GM10248 (cell line): ENCODE measurements at places on chromosomes 1 and 21.

DNA sequence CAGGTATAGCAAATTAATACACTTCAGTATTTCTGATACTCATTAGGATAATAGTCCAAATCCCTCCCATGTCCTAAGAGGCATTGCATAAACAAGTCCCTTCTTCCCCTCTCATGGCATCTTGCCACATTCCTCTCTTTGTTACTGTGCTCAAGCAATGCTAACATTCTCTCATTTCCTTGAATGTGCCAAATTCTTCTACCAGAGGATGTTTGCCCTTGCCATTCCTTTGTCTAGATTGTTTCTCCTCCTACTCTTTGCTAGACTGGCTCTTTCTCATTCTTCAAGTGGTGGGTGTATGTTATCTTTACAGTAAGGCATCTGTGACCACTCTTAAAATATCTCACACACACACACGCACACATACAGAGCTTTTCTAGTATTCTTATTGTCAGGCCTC, 621.0 kb upstream of the CXADR start:
- DNase-seq = no peak

DNA sequence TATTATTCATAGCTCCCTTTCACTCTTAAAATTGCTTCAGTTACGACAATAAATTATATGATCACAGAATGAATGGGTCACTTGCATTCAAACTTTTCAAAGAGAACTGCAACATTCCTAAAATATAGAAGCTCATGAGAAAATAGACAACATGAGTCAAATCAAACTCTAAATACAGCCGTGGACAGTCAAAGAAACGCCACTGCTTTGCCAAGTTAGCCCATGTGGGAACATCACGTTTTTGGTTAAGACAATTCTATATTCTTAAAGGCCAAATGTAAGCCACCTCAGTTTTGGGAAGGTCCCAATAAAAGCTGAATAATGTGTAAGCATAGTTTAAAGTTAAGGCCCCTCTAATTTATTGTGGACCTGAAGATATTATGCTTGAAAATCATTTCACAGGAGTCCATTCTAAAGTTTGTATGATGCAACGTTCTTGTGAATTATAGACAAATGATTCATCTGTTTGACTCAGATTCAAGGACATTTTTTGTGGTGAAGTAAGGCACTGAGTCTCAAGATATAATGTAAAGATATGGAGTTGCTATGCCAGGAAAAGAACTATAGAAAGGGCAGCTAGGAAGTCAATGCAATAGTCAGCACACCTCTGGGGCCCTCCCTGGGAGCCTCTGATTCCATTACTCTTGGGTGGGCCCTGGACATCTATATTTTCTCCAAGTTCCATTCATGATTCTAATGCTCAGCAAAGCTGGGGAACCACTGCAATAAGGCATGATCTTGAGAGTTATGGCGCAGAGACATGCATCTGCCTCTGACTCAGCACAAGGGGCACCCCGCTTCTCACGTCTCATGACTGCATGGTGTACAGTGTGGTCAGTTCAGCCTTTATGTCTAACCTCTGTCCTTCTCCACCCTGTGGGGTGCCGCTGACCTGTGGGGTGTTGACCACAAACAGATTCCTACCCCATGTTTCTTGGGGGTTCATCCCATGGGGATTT, 33.9 kb downstream of the ETS2 start:
- DNase-seq = no peak

GRCh38 chr21:46515109-46515508, 56.4 kb downstream of the DIP2A start:
- peak; percentile 42 for DNase-seq

DNA sequence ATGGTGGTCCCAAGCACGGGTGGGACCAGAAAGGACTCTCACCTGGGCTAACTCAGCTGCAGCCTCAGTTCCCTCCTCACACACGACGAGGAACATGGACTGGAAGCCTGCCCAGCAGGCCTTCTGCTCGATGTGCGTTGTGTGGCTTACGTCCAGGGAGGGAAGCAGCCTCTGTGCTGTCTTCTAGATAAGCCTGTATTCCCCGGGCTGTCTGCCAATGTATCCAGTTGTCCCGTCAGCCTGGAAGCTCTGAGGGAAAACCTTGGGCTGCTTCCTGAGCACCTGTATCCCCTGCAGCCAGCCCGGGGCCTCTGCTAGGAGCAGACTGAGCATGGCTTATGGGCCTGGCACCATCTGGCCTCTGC, 10.5 kb downstream of the PCSK9 start:
- no peak for DNase-seq

DNA sequence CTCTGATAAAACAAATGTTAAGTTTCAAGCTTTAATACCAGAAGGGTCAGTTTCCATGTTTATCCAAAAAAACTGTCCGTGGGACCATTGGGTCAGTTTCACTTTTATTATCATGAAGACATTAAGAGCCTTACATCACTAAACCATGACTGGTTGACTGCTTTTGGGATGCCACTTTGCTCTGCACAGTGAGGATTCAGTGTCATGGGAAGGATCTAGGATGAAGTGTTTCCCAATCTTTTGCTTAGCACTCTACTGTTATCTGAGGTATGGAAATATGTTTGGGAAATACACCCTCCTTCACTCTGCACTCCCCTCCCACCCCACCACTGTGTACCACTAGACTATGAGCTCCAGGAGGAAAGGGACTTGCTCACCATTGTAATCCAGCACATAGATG, 16.3 kb downstream of the RPS6KC1 start:
- DNase-seq = no peak

- no peak for DNase-seq
These were observed 14.5 kb upstream of the CDC42 start for GRCh38 chr1:22038036-22038435.

GRCh38 chr21:24976238-24976637, 631.0 kb downstream of the MRPL39 start:
- no peak for DNase-seq

DNA sequence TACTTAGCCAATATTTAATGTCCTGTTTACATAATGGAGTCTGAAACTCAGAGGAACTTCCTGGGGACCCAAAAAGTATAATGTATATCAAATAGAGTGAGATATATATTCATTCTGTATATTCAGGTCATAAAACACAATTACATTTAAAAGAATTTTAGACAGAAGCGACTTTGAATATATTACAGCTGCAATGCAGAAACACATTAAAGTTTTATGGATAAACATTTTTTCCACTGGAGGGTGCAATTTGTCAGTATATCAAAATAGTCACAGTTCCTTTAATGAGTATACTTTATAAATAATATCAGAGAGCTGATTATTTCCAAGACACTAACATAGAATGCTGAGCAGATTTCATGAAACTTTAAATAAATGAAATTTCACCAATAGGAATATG, 43.9 kb upstream of the CRB1 start:
- no peak for DNase-seq

DNA sequence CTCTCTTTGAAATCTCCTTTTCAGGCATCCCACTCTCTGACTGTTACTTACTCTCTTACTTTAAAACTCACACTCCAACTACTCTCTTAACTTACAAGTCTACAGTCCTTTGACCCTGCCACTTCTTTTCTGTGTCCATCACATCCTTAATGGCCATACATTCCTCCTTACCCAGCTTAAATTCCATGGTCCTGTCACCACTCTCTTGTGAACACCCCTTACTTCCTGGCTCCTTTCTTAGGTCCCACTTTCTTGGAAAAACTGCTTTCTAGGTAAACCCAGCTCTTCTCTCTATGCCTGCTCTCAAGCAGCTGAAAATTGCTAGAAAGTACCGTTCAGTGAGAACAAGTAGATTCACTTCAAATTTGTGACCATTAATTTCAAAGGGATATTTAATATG, 109.1 kb downstream of the OLFML2B start:
- no peak for DNase-seq

GRCh38 chr1:171115280-171115897, 24.7 kb downstream of the FMO3 start:
- no peak for DNase-seq

DNA sequence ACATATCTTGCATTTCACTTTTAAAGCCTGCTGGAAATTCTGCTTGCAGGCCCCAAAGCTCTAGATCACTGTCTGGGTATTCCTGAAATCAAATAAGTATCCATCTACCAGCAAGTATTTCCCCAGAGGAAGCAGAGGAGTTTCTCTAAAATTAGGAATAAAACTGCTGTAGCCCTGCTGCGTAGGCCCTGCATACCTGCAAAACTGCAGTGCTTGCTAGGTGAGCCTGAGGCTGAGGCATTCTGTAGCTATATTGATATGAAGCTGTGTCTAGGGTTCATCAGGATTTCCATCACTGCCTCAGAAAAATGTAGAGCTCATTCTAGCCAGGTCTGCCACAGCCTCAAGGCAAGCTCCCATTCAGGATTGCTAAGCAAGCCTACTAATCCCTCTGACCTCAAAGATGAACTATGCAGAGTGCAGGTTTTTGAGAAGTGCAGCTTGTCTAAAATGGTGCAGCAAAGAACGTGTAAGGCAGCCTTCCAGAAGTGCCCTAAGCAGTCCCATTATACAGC, 28.7 kb downstream of the NPHS2 start:
- no peak for DNase-seq

- no peak for DNase-seq
These were observed 147.1 kb downstream of the HHAT start for GRCh38 chr1:210475806-210476205.

DNA sequence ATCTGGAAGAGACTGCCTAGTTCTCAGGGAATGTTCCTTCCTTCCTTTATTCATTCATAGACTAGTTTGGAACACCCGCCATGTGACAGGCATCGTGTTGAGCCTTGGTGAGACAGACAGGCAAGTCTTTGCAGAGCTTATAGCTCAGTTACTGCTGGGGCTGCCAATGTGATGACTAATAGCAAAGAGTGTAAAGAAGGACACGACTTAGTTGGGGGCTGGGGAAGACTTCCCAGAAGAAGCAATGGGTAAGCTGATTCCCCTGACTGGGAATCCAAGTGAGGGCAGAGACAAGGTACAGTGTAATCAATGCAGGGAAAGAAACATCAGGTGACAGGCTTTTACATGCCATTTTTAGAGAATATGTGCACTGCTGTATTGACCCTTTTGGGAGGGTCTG, 51.2 kb downstream of the TENT5C start:
- DNase-seq = no peak

DNA sequence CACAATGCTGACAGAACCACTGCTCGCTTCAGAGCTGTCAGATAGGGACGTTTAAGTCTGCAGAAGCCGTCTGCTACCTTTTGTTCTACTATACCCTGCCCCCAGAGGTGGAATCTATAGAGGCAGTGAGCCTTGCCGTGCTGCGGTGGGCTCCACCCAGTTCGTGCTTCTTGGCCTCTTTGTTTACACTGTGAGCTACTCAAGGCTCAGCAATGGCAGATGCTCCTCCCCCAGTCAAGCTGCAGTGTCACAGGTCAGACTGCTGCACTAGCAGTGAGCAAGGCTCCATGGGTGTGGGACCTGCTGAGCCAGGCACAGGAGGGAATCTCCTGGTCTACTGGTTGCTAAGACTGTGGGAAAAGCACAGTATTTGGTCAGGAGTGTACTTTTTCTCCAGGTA, 47.1 kb downstream of the LEPR start:
- DNase-seq = no peak

- DNase-seq = no peak
These were observed 13.5 kb downstream of the KCNT2 start for GRCh38 chr1:196594700-196595099.

DNA sequence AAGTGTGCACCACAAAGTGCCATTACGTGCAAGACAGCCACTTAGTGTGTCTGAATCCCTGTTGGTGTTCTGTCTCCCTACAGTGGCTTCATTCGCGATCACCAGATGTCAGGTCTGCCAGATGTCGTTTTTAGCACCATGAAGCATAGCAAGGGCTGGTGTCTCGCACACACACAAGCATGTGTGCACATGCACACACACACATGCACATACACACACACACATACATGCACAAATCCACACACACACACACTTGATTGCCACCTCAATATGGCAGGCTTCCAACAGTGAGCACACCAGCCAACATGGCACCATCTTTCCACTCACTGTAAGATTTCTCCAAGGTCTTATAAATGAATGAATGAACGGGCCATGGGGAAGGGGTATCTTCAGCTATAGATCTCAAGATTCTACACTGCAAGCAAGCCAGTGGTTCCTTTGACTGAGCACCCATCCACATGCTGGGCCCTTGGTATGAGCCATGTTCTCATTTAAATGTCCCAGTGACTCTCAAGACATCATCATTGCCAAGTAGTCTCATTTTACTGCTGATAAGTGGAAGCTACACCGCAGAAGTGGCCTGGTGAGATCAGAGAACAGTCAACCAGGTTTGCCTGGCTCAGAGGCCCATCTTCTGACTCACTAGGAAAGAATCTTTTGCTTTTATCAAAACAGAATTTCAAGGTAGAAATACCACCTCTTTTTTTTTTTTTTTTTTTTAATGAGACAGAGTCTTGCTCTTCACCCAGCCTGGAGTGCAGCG, 84.9 kb downstream of the SIM2 start:
- DNase-seq = no peak

DNA sequence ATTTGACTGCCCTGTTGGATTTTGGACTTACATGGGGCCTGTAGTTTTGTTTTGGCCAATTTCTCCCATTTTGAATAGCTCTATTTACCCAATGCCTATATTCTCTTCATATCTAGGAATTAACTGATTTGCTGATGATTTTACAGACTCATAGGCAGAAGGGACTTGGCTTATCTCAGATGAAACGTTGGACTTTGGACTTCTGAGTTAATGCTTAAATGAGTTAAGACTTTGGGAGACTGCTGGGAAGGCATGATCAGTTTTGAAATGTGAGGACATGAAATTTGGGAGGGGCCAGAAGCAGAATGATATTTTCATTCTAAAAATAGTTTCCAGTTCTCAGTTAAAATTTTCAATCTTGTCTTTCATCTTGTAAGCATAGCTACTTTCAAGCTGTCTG, 222.3 kb downstream of the COP1 start:
- DNase-seq = no peak

DNA sequence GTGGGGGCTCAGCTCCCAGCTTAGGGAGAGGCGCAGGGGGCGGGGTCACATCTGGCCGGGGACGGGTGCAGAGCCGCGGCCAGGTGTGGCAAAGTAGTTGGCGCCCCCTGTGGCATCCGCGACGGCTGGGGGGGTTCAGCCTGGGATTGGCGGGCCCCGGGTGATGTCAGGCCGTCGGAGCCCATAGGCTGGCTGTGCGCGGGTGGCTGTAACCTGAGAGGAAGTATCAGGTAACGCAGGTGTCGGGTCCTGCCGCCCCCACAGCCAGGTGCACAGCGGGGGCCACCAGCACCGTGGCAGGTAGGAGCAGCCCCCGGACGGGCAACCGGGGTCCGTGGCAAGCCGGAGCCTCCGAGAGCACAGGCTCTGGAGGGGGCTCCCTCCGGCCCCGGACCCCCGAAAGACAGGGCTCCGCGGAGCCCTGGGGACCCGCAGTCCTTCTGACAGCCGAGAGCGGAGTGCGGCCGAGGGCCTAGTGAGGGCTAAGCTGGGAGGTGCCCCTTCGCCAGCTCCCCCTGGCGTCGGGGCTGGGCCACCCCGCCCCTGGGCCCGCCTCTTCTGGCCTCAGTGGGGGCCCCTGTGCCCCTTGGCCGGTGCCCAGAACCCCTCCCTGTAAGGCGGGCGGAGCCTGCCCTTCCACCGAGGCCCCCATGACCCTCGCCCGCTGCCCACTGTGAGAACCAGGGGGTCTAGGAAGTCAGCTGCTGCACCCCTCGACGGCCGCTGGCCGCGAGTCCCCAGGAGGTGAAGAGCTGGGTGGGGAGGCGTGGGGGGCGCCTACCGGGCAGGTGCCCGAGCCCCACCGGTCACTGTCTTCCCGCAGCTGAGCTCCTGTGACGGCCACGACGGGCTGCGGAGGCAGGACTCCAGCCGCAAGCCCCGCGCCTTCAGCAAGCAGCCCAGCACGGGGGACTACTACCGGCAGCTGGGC, 17.9 kb downstream of the TNFRSF25 start:
- DNase-seq = no peak

GRCh38 chr1:210328032-210328745, 513 bp upstream of the HHAT start:
- DNase-seq = no peak

- DNase-seq = no peak
These were observed 363.5 kb downstream of the MRPL39 start for GRCh38 chr21:25243808-25244207.
